Right kidney (tissue), 9 donors: ENCODE measurements at places on chromosomes 16 and 17.

DNA sequence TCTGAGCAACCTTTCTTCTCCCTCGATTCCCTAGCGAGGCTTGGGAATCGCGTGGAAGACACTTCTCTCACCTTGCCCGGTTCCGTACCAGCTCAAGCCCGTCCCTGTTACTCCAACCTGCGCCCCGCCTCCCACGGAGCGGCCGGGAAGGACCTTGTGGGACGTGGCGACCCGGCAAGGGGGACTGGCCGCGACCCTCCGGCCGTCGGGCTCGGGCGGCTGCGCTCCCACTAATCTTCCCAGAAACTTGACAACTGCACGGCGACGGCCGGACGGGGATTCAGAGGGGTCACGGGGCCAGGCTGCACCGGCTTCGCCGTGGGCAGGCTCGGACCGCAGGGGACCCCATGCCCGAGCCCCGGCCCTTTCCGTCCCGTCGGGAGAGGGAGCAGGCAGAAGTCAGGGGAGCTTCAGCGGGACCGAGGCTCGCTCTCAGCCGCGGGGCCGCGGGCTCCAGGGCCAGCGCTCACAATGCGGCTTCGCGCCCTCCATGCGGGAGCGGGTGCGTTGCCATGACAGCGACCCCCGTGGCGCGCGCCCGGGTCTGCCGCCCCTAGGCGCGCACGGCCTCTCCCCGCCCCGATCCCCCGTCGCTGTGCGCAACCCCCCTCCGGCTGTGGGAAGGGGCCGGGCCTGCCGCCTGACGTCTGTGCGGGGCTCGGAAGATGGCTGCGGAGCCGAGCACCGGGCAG lies at the start of gene SGSM2:
TSS of gene SGSM2 (plus strand) at position 650 of the 692 bp plus-strand sequence. CDS start 188 bp downstream, outside the sequence.
- DNase-seq = peak; percentile 79

DNA sequence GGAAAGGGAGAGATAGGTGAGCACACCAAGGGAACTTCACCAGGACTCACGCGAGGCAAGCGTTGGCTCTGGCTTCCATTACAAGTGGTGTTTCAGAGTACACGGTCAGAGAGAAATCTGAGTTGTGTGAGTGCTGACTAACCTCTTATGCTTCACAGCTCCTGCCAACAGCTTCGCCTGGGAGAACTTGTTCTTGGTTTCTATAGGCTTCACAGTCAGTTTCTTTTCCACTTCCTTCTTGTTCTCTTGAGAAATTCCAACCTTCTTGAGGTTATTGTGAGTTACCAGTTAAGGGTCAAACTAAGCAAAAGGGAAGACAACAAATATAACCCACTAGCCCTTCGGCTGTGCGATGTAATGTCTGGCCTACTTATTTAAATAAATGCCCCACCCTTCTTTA lies 18.9 kb downstream of the PSME3IP1 start:
- DNase-seq = no peak

DNA sequence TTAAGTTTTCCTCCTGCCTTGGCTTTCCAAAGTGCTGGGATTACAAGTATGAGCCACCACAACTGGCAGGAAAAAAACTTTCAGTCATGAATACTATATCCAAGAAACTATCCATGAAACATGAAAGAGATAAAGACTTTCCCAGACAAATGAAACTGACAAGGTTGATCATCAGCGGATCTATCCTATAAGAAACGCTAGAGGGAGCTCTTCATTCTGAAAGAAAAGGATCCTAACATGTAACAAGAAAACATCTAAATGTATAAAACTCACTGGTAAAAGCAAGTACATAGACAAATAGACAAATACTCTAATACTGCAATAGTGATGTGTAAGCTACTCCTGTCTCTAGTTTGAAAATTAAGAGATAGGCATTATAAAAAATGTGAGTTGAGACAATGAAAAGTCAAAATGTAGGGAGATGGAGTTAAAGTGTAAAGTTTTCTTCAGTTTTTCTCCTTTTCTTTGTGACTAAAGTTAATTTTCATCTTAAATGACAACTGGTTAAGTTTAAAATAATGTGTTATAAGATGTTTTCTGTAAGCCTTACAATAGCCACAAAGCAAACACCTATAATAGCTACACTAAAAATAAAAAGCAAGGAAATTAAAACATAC lies 79.6 kb upstream of the TEKT1 start:
- no peak for DNase-seq

DNA sequence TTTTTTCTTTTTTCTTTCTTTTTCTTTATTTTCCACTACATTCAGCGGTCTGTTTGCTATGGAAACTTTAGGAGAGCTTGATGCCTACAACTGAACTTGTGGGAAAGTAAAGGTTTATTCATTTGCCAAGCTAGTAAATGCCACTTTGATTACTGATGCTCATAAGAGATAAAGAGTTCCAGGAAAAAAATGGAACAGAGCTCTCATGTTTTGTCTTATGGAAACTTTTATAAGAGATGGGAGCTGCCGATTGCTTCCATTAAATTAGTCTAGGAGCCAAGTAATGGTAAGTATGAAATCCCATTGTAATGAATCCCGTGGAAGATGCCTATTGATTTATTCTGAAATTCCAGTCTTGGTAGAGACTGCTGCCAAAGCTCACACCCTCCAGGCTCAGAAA lies 7.1 kb downstream of the ANKFN1 start:
- DNase-seq = no peak

- no peak for DNase-seq
Measured at GRCh38 chr16:59397638-59398037, 663.5 kb upstream of the GOT2 start.
